ENCODE measurements at places on chromosomes 7 and 10. TPM values are rescaled to one million over a fixed set of nuclear protein-coding genes. Genes with fewer than 3 reads are reported as not detected.

GSAP gene
- total RNA-seq, result 6.8 TPM

CLCN1 gene
- total RNA-seq, result not detected

- no peak for DNase-seq
Observed at GRCh38 chr10:98125940-98126631, 8.4 kb upstream of the R3HCC1L start.

- DNase-seq, result no peak
Observed at GRCh38 chr7:72539702-72540101, 127.6 kb upstream of the CALN1 start.

DNA sequence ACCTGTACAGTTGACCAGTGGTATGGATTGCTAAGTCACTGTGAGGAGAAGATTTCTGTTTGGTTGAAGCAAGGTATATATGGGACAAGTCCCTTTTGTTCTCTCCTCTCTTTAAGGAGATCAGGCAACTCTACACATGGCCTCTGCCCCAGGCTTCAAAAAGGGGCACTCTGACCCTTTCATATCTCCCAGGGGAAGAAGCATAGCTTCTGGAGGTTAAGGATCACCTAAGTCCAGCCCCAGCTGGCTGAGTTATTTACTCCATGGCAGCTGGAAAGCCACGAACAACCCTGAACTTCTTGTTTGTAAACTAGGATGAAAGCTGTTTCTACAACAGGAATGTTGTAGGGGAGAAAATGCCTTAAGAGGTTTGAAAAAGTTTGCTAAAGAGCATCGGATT is 129.2 kb upstream of the FEZF1 start:
- DNase-seq, result no peak

DNA sequence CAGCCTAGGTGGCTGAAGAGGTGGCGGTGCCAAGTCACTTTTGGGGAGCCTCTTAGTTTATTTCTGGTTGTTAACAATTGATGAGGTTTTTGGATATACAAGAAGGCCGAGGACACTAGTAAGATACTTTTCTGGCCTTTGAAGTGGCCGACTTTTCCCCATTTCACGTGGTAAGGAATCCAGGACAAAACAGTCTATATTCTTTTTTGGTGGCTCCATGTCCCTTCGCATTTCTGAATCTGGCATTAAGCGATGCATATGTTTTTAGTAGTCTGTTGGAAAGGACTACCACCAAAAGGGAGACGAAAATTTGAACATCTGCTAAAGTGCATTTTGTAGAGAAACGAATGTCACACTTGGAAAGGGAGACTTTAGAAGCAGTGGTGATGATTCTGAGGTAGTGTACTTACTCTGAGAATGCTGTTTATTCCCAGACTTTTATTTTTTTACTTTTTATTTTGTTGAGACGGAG is 1.5 kb downstream of the MLLT10 start:
- no peak for DNase-seq

- DNase-seq, result no peak
Observed at GRCh38 chr10:65818990-65819389, 1106.8 kb upstream of the LRRTM3 start.

- no peak for DNase-seq
Observed at GRCh38 chr7:119943942-119944600, 328.9 kb upstream of the KCND2 start.
